ENCODE measurements at places on chromosomes 2 and 18. TPM values are rescaled to one million over a fixed set of nuclear protein-coding genes. Genes with fewer than 3 reads are reported as not detected.

- no peak for DNase-seq
Observed at GRCh38 chr2:213336253-213336770, 52.0 kb downstream of the SPAG16 start.

DNA sequence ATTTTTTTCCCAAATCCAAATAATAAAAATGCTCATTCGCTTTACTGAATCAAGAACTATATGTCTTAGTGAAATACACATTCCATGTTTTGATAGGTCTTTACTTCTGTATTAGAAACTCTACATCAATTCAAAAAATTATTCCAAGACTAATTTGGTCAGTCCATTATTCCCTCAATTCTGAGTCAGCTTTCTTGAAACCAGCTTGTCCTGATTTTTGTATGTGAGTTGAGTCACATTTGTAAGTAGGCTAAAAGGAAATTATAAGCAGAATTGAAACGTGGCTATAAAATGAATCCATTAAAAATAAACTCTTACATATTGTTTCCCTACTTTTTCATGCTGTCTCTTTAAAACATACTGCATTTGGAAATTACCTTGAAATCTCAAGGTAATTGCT lies 113.0 kb downstream of the DNER start:
- DNase-seq, result no peak

DNA sequence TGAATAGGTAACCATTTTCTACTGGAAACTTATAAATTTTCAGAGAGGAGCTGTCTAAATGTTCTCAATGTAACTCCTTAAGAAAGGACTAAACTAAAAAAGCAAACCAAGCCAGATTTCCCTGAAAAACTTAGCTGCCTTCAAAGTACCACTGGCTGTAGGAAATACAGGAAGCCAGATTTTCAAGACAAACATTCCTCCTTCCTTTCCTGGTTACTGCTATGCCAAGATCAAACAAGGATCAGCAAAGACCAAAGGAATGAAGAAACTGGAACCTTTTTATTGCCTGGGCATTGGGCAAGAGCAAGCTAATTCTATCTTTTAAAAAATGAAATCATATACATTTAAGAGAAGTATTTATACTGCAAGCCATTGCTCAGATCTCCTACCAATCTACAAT lies 212.7 kb downstream of the DYM start:
- DNase-seq, result no peak

DNA sequence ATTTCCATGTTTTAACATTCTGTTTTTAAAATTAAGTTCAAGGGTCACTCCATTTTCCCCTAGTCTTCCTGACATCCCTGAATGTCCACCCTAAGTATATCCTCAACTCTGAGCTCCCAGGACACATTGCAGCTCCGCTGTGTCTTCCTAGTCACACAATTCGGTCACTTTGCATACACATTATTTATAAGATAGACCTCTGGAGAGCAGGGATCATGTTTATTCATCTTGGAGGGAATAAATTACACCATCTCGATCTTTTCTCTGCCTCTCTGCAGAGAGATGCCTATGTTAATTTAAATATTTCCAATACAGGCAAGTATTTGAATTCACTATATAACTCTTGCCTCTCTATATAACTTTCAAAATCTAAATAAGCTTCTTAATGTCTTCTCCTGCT lies 166.2 kb downstream of the SLC39A10 start:
- no peak for DNase-seq

Gene SPOPL
- polyA plus RNA-seq, result 27.3 TPM

Gene TNFRSF11A
- 2.7 TPM for polyA plus RNA-seq

DNA sequence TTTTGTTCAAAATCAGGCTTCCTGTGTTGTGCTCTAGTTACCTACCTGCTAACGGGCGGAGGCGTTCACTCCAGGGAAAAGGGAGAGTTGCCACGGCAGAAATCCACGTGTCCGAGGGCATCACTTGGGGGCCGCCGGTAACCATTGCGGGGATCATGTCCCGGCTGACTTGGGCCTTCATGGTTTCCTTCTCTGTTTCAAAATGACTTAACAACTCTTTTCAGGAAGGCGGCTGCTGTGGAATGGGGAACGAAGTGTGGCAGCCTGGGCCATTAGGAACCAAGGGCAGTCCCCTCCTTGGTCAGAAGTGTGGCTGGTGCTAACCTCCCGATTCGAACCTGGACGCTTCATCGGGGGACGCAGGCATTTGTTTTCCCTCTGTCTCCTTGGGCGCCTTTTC lies 56.8 kb downstream of the INPP5D start:
- no peak for DNase-seq

Gene CLHC1
- 20.7 TPM for polyA plus RNA-seq

DNA sequence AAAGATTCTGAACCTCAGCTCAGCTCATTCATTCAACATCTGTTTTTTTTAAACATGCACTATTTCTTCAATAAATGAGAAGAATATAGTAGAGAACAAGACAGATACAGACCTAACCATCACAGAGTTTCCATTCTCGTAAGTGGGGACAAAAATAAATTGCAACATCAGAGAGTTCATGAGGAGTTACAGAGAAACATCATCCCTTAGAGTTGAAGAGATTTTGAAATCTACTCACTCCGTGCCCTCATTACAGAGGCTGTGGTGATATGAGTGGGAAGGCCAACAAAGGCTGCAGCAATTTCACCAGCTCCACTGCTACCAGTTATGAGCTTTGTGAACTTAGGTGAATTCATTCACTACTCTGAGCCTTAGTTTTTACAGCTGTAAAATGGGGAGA lies 399.3 kb downstream of the BCL11A start:
- DNase-seq, result no peak

DNA sequence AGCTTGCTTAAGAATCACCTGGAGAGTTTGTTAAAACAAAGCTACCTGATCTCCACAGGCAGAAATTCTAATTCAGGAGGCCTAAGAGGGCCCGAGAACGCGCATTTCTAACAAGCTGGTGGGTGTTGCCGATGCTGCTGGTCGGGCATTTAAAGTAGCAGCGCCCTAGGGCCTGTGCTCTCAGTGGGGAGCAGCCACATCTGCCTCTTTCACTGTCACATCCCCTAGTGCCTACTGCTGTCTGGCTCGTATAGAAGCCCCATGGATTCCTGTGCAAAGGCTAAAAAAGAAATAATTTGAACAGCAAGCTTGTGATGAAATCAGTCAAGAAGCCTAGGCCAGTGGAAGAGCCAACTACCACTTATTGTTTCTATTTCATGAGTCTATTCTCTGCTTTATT lies 126.7 kb upstream of the SMIM21 start:
- DNase-seq, result no peak

Gene ZNF396
- polyA plus RNA-seq, result 1.8 TPM

Gene ERICH2
- polyA plus RNA-seq, result 2.1 TPM

- no peak for DNase-seq
Observed at GRCh38 chr18:22838639-22839277, 94.4 kb upstream of the RBBP8 start.

DNA sequence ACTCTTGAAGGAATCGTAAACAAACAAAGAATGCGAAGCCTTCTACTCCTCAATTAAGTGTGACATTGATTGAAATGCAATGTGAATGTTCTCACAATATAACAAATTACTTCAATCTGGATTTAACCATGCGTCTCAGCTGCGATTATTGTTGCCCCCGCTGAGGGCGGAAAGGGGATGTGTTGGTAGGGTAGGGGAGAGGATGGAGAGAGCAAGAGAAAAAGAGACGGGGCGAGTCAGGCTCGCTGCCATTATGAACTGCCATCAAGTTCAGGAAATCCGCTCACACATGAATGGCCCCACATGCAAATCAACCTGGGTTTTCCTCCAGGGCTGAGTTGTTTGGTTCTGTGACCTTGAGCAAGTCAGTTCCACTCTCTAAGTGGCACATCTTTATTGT lies 129.8 kb downstream of the PXDN start:
- DNase-seq, result no peak

- no peak for DNase-seq
Observed at GRCh38 chr2:48915227-48915626, 159.7 kb upstream of the LHCGR start.

Gene B3GNT7
- polyA plus RNA-seq, result 3.3 TPM

GRCh38 chr2:110820128-110820527 lies 87.8 kb downstream of the ACOXL start:
- DNase-seq, result no peak

DNA sequence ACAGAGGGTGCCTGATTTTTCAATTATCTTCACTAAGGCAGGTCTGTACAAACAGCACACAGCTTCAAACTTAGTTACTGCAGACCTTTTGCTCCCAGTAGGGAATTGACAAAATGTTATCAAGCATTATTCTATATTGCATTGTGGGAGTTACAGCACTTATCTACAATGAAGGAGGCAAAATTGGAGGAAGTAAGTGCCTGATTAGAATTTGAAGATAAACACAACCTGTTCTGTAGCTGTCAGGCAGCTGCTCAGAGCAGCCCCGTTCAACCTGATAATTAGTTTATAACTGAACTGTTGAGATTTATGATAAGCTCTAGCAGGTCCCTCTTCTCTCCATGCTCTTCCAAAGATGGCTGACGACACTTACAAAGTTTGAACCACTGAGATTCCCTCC lies 364.4 kb upstream of the CYRIA start:
- DNase-seq, result no peak

Gene PNKD
- polyA plus RNA-seq, result 127 TPM

Gene SAG
- polyA plus RNA-seq, result 0.11 TPM

DNA sequence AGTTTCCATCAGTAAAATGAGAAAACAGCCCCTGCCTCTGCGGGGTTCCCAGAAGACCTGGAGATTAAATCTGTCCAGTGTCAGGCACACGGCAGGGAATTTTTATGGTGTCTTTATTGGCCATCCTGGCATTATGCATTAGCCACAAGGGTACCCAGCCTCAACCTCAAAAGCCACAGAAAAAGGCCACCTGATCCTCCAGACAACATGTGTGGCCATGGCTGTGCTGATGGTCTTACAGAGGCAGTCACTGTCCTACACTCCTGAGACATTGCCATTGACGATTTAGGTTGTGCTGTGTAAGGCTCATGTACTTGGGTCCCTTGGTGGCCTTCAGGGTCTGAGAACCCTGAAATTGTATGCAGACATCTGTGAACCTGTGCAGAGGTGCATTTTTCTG lies 115.6 kb downstream of the SMAD7 start:
- no peak for DNase-seq

DNA sequence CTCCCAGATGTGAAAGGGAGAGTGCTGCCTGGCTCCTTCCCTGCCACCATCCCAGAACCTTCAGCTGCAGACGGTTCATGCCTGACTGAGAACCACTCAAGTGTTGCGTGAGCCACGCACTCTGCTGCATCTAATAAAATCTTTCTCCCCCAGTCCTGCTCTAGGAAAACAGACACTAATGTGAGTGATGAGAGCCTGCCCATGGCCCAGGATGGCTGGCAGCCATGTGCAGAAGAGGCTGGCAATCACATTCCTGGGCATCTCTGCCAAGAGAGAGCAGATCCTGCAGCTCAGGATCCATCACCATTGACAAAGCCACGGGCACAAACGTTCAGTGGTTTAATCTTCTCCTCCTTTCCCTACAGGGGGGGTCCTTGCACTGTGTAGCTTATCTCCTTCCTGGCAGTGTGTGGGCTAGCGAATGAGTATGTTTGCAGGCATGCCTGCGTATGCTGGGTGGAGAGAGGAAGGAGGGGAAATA lies 477.5 kb downstream of the SLC4A3 start:
- DNase-seq, result no peak

DNA sequence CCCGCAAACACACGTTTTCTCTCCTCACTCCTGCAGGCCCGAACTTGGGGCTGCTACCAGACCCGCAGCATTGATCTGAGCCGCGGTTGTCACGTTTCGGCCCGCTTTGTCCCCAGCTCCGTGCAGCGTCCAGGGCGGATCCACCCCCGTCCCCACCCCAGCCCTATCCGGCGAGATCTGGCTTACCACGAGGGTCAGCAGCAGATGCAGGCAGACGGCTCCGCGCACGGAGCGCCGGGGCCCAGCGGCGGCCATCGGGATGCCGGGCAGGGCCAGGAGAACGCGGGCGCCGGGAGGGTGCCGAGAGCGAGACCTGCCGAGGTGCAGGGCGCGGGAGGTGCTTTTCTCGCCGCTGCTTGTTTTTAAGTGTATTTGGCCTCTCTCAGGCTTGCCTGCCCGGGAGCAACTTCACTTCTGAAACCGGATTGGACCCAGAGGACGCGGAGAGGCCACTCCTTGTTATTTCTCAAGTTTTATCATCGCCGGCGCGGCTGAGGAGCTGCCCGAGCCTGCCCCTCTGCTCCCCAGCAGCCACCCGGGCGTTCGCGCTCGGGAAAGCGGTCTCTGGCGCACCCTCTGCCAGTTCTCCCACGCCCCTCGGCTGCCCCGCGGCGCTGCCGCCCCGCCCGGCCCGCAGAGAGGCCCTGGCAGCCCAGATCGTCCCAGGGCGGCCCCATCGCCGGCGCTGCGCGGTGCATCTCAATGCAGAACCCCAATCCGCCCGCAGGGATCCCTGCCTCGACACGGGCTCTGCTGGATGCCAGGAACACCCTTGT lies at the start of gene DSC3:
DSC3 (minus strand) TSS at position 337 of the 776 bp plus-strand sequence; CDS start at position 255, 82 bp downstream.
- DNase-seq, result no peak

DNA sequence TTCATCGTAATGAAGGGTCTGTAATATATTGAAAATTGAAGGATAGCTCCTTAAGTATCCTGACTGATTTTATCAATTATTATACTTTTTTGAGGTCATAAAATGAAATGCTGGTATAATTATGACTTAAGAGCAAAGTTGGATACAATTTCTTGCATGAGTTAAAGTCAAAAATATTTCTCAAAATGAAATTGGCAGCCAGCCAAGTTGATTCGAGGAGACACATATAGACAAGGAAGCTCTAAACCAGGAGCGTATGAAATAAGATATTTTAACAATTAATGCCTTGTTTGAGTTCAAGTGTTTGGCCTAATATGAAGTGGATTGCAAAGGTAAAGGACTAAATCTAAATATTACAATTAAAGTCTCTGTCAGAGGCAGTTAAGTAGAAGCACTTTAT lies 260.4 kb upstream of the DSEL start:
- DNase-seq, result no peak

Gene CHRNG
- polyA plus RNA-seq, result 1.3 TPM

DNA sequence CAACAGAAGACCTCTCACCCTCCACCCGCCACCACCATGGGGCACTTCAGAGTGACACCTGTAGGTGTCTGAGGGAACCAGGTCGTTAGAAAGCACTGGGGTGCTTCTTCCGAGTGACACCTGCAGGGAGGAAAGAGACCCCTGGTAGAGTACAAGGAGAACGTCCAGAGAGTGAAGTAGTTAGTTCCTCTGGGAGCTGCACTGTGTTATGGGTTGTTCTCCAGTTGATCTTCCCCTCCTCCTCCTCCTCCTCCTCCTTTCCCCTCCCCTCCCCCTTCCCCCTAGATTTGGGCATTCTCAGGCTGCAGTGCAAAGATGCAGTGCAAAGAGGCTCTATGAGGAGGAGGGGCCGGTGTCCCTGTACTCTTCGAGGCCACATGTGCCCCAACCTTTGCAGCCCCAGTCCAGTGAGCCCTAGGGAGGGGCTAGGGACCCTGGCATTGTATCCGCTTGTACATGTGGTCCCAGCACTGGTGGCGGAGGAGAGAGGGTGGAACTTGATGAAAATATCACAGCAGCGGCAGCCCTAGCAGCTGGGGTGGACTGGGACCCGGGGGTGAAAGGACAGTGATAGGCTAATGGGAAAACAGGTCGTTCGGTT lies 850 bp downstream of the DNAJB2 start:
- no peak for DNase-seq

Gene UPP2
- 6.7 TPM for polyA plus RNA-seq

Data from left renal pelvis (tissue), 4 donors.